Hematopoietic multipotent progenitor cell treated with erythropoietin and hydrocortisone succinate and interleukin-3 and kit ligand, for 4 days (in vitro differentiated cells): ENCODE measurements at places on chromosomes 6 and 20.

GRCh38 chr6:2669067-2669700, 81.5 kb downstream of the MYLK4 start:
- no peak for DNase-seq

GRCh38 chr6:84847390-84848160, 83.2 kb upstream of the TBX18 start:
- no peak for DNase-seq

DNA sequence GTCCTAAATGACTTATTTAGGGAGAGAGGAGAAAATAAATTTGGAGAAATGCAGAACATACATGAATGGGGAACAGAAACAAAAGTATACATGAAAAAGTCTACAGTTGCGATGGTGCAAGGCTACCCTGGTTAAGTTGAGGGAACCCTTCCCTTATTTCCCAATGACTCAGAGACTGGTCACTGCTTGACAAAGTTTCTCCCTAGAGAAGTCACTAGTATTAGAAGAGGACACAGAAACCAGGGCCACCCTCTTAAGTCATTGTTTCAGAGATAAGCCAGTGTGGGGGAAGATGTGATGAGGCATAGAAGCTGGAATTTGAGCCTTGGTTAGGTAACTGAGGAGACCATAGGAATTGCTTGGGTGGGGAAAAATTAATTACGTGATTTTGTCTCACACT, 24.4 kb upstream of the EDN1 start:
- DNase-seq: peak; percentile 31

DNA sequence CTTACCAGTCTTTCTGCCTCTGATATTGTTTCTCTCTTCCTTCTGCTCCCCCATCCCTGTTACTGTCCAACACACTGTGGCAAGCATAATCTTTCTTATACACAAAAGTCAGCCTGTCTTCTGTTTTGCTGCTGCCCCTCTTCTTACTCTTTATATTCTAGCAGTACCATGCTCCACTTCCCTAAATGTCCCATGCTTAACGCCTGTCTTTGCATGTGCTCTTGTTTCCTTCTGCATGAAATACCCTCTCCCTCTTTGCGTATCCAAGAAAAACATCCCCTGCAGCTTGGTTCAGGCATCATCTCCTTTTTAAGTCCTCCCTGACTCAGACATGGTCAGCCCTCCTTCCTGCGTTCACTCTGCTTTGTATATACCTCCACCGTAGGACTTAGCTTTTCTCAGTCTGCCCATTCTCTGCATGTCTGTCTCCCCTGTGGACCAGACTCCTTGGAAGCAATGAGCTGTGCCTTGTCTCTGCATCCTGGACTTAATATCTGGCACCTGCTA, 103.9 kb downstream of the CTNNBL1 start:
- no peak for DNase-seq

GRCh38 chr6:217048-217659, 75.1 kb upstream of the DUSP22 start:
- peak; percentile 48 for DNase-seq

- DNase-seq: peak; percentile 24
These were observed 88.0 kb upstream of the TULP1 start for GRCh38 chr6:35600659-35601125.

DNA sequence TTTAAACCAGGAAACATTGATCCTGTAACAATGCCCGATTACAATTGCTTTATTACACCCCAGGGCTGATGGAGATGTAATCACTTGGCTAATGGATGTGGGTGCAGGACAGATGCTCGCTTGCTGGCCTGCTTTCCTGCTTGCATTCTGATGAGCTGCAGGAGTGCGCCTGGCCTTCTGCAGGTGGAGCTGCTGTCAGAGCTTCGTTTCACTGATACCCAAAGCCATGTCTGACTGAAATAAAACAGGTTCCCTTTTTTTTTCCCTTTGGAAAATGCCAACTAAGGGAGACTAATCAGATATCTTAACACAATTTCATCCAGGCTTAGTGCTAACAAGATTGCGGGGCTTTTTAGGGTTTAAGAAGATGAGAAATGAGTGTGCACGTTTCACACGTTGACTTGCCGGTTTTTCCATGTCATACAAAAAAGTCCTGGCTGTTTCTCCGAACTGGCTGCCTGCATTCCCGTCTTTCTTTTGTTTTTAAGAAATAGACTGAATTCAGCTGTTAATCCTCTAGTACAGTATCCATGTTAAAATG, 60.7 kb downstream of the VAPB start:
- DNase-seq: no peak

DNA sequence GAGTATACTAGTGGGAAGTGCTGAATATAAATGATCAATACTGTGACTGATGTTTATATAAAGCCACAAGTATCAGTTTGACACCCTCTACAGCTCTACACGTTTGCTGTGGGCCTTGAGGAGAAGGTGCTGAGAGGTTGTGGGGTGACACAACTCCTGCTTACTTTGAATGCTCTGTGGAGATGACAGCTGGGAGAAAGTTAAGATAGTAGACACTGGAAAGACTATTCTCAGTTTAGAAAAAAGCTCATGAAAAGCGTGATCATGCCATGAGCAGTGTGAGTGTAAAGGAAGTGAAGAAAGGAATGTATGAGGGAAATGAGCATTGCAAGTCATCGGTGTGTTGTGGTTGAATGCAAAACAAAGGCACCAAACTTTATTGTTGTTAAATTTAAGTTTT, 215.8 kb downstream of the UTRN start:
- DNase-seq: peak; percentile 18

GRCh38 chr6:109978174-109979032, at the start of gene GPR6:
TSS of gene GPR6 (plus strand) at chr6:109978311. CDS start at chr6:109979113, 802 bp downstream.
- peak; percentile 83 for DNase-seq

GRCh38 chr6:159097256-159097655, 52.5 kb upstream of the TAGAP start:
- DNase-seq: no peak

GRCh38 chr6:45709781-45710220, 305.9 kb downstream of the CLIC5 start:
- peak; percentile 15 for DNase-seq

GRCh38 chr6:16921399-16922110, 160.3 kb upstream of the ATXN1 start:
- no peak for DNase-seq

DNA sequence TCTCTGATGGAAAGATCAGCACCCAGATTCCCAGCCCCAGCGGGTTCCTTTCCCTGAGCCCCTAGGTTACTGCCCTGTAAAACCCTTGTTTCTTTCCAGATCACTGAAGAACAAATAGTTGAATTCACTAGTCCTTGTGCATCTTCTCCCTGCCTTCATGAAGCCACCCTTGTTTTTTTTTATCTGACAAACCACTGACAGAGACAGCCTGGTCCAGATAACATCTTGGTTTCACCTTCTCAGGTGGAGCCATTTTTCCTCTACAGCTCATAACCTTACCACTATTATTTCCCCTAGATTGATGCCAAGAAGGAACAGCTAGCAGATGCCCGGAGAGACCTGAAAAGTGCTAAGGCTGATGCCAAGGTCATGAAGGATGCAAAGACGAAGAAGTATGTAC, 15.9 kb upstream of the PLCG1 start:
- no peak for DNase-seq

GRCh38 chr6:22884456-22884855, 315.1 kb downstream of the HDGFL1 start:
- peak; percentile 73 for DNase-seq

DNA sequence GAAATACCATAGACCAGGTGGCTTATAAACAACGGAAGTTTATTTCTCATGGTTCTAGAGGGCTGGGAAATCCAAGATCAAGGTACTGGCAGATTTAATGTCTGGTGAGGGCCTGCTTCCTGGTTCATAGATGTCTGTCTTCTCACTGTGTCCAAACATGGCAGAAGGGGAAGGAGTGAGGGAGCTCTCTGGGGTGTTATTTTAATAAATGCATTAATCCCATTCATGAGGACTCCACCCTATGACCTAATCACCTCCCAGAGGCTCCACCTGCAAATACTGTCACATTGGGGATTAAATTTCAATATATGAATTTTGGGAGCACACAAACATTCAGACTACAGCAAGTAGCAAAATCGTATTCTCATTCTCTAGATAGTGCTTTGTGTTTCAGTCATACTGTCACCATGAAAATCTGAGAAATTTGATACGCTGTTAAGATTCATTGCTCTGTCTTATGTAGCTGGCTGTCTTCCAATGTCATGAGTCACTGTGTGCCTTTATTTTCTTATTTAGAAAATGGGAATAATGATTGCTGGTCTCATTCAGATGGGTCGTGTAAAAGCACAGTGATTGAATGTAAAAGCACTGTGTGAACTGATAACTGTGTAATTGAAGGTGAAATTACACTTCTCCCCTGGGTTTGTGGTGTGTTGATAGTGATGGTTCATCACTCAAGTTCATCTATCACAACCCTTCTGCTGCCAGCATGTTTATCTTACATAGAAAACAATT, 8.9 kb upstream of the ERVFRD-1 start:
- peak; percentile 29 for DNase-seq

- no peak for DNase-seq
These were observed 17.5 kb downstream of the L3MBTL1 start for GRCh38 chr20:43525021-43525420.

- no peak for DNase-seq
These were observed 7.8 kb downstream of the PAK5 start for GRCh38 chr20:9831032-9831431.

DNA sequence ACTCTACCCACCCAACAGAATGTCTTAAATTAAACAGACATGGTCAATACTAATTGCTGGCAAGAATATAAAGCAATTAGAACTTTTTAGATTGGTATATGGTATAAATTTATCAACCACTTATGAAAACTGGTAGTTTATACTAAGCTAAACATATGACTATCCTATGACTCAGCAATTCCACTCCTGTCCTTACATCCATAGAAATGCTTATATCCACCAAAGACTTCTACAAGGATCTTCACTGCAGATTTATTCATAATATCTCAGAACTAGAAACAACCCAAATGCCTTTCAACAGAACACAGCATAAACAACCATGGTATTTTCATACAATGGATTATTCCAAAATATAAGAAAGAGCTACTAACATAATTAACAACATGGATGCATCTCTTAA, 4.6 kb downstream of the ZNF184 start:
- DNase-seq: no peak

GRCh38 chr6:160791981-160792418, 90.0 kb downstream of the PLG start:
- DNase-seq: no peak

- DNase-seq: no peak
These were observed 568.0 kb upstream of the MARCKS start for GRCh38 chr6:113289166-113289565.

DNA sequence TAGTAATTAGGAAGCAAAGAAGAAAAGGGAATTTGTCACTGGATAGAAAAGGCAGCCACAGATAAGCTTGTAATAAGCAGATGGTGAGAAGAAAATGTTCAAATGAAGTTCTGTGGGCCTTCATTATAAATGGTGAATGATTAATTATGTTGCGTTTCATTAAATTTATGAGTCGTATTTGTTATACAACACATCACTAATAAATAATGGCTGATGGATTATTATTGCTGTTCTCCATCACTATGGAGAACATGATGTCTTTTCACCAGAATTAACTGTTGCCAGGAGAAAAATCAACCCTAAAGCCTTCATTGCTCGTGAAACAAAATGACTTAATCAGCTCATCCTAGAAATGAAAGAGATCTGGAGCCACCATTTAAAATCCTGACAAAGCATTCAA, 158.5 kb downstream of the BTBD3 start:
- no peak for DNase-seq

DNA sequence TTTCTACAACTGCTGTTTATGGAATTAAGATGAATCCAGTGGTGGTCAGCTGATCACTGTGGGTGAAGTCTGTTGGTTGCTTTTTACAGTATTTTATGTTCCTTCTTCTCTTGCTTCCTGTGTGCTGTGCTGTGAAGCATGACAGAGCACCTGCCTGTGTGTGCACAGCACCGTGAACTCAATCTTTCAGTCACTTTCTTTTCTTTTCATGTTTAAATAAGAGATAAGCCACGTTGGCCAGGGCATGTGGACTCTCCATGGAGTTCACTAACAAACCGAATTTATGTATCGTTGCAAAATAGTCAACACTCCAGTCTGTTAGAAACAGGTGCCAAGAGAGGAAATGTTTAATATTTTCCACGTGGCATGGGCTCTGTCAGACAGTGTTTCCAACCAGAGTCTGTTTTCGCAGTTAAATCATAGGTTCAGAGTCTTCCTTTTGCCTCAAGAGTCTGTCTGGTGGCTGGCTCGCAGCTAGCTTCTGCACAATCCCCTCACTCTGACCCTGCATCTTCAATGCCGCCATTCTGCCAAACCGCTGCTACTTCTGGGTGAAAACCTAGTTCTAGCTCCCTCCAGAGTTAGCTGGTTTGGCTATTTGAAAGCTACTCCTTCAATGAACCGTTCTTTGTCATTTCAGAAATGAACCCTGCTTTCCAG, 73.2 kb downstream of the QRSL1 start:
- DNase-seq: no peak

DNA sequence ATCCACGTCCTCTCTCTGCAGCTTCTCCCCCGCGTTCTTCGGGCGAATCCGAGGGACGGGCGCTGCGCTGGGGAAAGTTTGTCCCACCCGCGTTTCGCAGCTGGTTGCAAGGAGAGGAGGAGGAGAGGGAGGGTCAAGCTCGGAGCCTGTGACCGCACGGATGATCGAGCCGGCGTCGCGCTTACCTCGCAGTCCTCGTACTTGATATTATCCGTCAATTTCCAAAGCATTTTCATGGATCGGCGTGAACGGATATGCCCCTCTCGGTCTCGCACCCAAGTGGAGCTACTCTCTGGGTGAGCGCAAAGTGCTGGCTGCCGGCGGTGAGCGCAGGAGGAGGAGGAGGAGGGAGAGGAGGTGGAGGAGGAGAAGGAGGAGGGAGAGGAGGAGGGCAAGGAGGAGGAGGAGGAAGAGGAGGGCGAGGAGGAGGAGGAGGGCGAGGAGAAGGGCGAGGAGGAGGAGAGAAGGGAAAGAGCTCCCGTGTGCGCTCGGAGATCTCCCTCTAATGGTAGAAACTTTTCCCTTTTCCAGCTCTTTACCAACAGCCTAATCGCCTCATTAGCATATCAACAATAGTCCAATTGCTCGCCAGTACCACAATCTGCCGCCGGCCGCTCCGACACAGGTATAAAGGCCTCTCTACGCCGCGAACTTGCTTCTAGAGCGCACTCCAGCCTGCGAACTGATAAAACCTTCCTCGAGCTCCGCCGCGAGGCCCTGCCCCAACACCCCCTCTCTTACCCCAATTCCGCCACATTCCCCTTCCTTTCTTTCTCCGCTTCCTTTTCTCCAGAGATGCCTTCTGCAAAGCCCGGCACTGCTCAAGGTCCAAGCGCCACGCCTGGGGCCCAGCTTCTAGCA, at the start of gene TFAP2A:
Gene TFAP2A, minus strand, starts transcription at position 319 of the 861 bp plus-strand sequence. Its CDS starts 83 bp downstream, at position 236.
- DNase-seq: no peak

GRCh38 chr6:108958900-108959770, 110.9 kb downstream of the ARMC2 start:
- peak; percentile 49 for DNase-seq
